ENCODE measurements at places on chromosomes 5 and 9.

DNA sequence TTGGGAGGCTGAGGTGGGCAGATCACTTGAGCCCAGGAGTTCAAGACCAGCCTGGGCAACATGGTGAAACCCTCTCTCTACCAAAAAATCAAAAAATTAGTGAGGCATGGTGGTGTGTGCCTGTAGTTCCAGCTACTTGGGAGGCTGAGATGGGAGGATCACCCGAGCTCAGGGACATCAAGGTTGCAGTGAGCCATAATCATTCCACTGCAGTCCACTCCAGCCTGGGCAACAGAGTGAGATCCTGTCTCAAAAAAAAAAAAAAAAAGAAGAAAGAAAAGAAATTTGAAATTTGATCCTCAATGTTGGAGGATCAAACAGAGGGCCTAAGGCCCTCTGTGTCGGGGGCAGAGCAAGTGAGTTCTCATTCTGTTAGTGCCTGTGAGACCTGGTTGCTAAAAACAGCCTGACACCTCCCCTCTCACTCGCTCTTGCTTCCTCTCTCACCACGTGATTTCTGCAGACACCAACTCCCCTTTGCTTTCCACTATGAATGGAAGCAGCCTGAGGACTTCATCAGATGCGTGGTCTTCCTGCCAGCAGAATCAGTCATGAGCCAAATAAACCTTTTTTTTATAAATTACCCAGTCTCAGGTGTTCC, 8.4 kb upstream of the GOLPH3 start:
- DNase-seq = no peak

DNA sequence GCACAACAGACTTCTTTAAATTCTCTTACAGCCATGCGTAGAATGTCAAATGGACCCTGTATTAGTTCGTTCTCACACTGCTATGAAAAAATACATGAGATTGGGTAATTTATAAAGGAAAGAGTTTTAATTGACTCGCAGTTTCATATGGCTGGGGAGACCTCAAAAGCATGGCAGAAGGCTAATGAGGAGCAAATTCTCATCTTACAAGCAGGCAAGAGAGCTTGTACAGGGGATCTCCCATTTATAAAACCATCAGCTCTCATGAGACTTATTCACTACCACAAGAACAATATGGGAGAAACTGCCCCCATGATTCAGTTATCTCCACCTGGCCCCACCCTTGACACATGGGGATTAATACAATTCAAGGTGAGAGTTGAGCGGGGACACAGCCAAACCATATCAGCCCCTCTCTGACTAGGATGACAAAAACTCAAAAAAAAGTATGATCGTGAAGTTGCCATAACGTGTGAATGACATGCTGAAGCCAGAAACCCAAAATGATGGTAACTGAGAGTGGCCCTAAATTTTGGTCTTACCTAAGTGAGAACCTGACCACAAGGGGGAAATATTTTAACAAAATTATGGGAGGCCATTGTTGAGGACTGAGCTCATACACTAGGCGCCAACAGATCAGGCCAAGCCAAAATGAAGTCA, 17.5 kb upstream of the TEX10 start:
- no peak for DNase-seq

DNA sequence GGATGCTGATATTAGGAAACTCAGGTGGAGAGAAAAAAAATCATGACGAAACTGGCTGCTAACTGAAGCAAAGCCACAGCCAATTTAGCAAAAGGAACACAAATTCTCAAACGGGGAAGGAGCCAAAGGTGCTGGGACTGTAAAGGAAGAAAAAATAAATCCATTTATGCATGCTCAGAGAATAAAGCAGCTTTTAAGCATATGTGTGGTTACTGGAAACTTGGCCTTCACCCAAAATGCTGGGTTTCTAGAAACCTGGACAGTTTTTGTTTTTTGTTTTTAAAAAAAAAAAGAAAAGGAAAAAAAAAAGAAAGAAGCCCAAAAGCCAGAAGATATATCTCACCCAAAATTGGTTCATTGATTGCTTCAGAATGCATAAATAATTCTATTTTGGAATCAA, 8.0 kb downstream of the WHRN start:
- DNase-seq = no peak

GRCh38 chr9:108617676-108618075, 238.1 kb downstream of the ACTL7B start:
- no peak for DNase-seq

GRCh38 chr5:145830594-145830993, 4.5 kb downstream of the PRELID2 start:
- no peak for DNase-seq

GRCh38 chr5:131109540-131110255, 55.4 kb downstream of the HINT1 start:
- DNase-seq = peak; percentile 17

- DNase-seq = no peak
Measured at GRCh38 chr9:87711857-87712800, 13.8 kb upstream of the CTSL start.

- DNase-seq = no peak
Measured at GRCh38 chr5:35761541-35761940, 95.2 kb upstream of the IL7R start.

DNA sequence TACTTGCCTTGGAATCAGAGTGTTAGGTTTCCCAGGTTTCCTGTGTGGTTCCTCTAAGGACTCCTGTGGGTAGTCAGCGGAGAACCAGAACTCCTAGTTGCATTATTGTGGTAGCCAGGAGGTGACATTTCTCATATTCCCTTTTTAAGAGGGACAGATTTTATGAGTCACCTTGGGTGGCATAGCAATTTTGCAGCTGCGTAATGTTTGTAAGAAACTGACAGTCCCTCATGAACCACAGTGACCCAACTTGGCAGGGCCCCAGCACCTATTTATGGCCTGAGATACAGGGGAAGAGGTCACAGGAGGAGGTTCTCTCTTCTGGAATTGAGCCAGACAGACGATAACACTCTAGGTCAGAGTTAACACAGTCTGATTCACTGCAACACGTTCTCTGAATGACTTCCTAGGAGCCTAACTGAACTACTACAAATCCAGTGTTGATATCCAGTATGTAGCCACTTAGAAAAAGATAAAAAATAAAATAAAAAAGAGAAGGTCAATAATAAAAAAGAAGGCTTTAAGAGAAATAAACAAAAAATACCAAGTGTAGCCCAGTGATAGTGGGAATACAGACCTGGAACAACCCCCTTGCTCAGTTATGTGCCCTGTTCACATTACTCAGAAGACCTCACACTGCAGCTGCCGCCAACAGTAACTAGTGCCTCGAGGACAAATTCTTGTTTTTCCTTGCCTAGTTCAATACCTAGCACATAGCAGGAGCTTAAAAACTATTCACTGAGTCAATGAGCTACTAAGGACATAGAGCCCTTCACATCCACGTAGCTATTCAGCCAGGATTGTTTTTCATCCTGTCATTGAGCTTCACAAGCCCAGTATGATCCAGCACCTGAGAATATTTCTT, 50.7 kb upstream of the VLDLR start:
- DNase-seq = no peak

GRCh38 chr9:130368631-130369103, 76.1 kb upstream of the ASS1 start:
- no peak for DNase-seq

GRCh38 chr9:77865385-77866047, 166.1 kb downstream of the GNAQ start:
- DNase-seq = no peak

GRCh38 chr9:33719581-33720374, 75.6 kb upstream of the PRSS3 start:
- DNase-seq = no peak

- no peak for DNase-seq
Measured at GRCh38 chr9:81071108-81071507, 618.2 kb downstream of the TLE1 start.

DNA sequence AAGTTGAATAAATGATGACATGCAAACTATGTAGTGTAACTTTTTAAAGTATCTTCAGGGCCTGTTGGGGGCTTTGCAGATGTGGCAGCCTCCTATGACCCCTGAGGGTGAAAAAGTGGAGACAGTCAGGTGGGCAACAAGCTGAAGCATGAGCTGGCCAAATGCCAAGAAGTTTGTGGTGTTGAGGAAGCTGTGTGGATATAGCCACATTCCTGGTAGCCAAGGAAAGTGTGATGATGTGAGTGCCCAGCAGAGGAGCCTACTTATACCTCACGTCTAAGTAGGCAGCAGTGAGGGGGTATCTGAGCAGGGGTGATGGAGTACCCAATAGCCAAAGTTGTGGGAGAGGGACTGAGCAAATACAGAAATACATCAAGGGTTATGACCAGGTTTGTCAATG, 621.2 kb upstream of the CDH6 start:
- no peak for DNase-seq

- no peak for DNase-seq
Measured at GRCh38 chr9:4068914-4069313, 231.0 kb downstream of the GLIS3 start.

- DNase-seq = no peak
Measured at GRCh38 chr5:96159043-96159442, 197.4 kb upstream of the ELL2 start.

DNA sequence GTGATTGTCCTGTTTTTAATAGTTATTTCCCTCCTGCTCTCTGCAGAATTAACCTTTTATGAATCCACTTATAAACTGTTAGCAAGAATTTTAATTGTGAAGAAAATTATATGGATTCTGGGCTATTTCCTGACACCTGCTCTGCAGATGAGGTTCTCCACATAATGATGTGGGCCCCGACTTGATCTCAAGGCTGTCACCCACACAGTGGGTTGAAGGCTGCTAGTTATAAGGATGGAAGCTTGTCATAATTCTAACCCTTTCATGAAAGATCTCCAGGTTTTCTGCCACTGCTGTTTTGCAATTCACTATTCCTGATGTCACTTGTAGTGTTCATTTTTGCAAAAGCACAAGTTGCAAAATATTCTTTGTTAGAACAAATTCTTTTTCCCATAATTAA, 69.1 kb upstream of the MAN2A1 start:
- no peak for DNase-seq
